ENCODE measurements at places on chromosomes 3 and 15.

DNA sequence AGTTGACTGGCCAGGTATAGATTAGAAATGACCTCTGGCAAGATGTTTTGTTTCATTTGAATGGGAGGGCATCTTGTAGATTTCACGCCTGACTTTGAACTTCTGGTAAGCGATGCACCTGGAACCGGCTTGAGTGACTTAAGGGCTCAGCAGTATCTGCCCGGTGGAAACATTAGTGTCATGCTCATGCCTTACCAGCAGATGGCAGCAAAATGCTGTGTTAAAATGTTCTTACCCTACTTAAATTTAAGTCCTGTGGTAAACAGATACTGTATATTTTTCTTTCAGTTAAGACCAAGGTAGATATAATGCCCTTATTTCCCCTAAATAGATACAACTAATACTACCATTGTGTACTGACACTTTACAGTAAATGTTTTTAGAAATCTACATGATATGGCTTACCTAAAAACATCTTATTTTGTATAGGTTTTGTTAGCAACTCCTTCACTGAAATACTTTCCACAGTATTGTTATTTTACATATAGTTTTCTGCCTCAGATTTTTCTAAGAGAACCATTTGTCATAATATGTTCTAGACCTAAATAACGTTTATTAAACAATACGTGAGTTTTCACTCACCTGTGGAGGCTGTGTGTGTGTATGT lies 25.5 kb downstream of the ASB7 start:
- peak; percentile 64 for DNase-seq

GRCh38 chr3:107446706-107447105 lies 69.5 kb downstream of the CCDC54 start:
- no peak for DNase-seq

- no peak for DNase-seq
Observed at GRCh38 chr15:54307926-54308325, 329.7 kb downstream of the UNC13C start.

DNA sequence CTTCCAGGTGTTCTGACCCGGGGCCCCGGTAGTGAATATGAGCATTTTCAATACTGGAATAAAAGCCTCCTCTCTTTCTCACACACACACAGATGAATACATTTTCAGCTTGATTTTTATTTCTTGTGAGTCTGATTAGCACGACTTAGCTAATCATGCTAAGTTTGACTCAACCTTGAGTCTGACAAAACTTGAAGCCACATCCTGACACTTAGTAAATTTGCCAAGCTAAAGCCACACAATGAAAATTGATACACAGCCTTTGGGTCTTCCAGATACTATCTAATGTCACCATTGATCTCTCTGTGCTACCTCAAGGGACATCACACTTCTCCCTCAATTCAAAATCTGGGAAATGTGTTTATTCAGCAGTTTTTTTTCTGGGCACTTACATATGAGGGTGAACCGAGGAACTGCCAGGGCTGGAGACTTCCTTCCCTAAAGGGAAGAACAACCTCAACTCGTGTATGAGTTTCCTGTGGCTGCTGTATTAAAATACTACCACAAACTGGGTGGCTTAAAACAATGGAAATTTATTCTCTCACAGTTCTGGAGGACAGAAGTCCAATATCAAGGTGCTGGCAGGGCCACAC lies 18.6 kb downstream of the TMEM266 start:
- DNase-seq: no peak

DNA sequence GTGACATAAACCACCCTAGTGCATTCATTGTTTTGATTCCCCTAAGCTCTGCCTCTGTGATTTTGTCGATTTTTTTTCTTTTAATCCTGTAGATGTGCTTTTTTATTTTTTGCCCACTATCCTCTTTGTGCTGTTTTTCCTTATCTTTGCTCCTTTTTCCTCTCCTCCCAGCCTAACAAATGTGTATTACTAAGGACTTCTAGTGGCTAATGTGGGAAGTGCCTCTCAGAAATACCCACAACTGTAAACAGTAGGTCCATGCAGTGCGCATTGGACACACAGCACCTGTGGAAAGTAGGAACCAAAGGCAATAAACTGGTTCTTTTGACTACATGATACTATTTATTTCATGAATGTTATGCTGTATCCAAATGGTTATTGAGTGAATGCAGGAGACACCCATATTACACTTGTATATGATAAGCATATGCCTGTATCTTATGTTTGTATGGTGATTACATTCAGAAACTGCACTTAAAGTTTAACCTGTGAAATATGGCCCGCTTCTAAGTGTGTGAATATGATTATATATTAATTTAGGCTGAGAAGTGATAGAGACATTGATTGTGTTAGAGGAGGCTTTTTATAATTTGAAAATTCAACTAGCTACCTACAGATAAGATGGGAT lies 147.8 kb downstream of the PLCL2 start:
- DNase-seq: peak; percentile 35

- peak; percentile 91 for DNase-seq
Observed at GRCh38 chr15:68620721-68621527, 42.1 kb downstream of the CORO2B start.

DNA sequence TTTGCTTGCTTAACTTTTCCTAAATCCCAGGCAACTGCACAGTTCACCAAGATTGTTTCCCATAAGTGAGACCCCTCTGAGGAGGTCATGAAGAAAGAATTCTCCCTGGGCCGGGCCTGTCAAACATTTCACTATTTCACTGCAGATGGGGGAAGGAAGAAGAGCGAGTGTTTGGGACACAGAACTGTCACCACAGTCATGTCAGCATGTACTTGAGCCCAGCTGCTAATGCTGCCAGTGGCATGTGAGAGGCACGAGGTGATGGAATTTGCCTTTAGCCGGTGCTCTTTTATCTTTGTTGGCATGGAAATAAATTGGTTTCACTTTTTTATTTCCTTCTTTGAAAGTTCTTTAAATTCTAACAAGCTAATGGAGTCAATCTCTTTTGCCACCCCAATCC lies 277.9 kb upstream of the GADL1 start:
- DNase-seq: no peak

DNA sequence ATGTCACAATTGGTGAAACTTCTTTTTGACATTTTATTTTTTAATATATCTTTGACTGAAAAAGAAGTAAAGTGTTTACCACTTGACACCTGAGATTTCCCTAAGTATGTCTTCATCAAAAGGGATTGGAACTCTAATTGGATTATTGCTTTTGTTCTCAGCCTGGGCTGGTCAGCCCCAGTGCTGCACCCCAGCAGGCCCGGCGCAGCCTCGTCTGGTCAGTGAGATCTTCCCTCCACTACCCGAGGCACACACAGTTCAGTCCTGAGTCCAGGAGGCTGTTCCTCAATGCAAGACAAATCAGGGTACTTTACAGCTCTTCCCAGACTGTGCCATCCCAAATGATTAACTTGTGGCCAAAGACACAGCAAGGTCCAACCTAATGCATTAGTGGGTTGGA lies 146.9 kb upstream of the SEMA6D start:
- DNase-seq: no peak

- DNase-seq: no peak
Observed at GRCh38 chr3:10142707-10143560, 1.4 kb downstream of the VHL start.

DNA sequence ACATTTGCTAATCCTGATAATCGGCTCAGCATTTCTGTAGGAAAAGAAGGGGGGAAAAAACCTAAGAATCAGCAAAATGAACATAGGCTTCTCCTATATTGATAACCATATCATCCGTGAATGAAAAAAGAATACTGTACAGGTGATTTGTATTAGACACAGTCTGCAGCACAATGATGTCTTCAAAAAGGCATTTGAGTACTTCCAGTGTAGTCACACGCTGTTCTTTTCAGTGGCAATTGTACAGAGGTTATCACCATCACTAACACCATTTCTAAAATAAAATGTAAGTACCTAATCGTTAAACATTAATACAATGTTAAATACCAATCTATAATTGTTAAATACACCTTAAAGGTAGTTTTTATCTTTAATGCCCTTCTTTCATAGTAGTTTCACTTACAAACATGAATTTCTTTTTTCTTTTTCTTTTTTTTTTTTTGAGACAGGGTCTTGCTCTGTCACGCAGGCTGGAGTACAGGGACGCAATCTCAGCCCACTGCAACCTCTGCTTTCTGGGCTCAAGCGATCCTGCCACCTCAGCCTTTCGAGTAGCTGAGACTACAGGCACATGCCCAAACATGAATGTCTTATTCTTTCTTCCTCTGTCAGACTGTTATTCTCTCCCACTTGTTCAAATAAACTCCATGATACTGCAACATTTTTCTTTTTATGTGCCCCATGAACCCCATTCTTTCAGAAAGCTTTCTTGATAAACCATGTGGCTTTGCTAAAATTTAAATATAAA lies 18.4 kb downstream of the GOLGB1 start:
- DNase-seq: no peak

GRCh38 chr3:35969406-35969805 lies 330.1 kb downstream of the ARPP21 start:
- no peak for DNase-seq

GRCh38 chr3:171654809-171655208 lies 155.5 kb downstream of the PLD1 start:
- no peak for DNase-seq
